ENCODE measurements at places on chromosomes 6 and 20.

- no peak for DNase-seq
These were observed 21.9 kb upstream of the SCUBE3 start for GRCh38 chr6:35191889-35192288.

DNA sequence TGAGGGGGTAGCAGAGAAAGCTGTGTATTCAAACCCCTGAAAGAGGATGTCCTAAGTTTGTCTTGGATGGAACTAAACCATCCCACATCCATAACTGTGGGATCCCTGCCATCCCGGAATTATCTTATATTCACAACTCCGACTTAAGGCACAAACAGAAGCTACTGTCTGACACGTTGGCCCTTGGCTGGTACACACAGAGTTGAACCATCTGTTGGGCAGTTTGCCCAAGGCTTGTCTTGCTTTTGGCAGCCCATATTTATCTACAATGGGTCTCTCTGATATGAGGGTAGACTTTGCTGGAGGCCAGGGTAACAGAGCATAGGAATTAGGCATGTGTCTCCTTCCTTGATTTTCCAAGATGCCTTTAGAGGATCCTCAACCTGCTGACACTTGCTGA lies 116.6 kb upstream of the PROKR2 start:
- DNase-seq = no peak

DNA sequence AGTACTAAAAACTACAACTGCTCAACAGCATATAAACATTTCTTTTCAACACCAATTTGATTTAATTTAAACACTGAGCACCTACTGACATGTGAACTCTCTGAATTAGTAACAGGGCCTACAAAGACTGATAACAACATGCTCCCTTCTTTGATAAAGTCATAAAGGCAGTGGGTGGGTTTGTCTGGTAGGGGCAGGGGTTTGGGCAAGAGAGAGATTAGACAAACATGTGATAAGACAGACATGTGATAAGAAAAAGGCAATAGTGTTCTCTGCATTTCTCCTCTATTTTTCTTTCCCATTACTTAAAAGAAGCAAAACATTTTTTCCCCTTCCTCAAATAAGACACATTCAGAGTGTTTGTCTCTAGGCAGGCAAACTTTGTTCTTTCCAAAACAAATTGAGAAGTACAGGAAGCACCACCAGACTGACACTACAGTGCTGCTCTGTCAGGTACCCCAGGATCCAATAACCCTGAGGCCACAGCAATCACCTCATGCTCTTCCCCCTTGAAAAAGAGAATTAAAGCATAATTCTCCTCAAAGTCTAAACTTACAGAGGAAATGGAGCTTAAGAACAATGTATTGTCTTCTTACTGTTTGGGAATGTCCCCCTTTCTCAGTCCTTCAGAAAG lies 11.9 kb downstream of the C6orf52 start:
- no peak for DNase-seq

- no peak for DNase-seq
These were observed 395.4 kb downstream of the ARHGAP18 start for GRCh38 chr6:129314575-129314974.

Measured in NCI-H146 (cell line).